ENCODE measurements at places on chromosomes 13 and 19. TPM values are rescaled to one million over a fixed set of nuclear protein-coding genes. Genes with fewer than 3 reads are reported as not detected.

Gene FAM216B
- total RNA-seq: not detected

GRCh38 chr19:46995492-46995891 is 24.1 kb upstream of the NPAS1 start:
- no peak for DNase-seq

- DNase-seq: no peak
These were observed 1.1 kb downstream of the STK24 start for GRCh38 chr13:98575904-98576199.

GRCh38 chr13:30872685-30873461 is 33.2 kb upstream of the MEDAG start:
- DNase-seq: no peak

Gene TLE6
- total RNA-seq: 0.63 TPM

- DNase-seq: no peak
These were observed 265.1 kb upstream of the EDNRB start for GRCh38 chr13:78183732-78184131.
